ENCODE measurements at places on chromosomes 11 and 22.
A peak's percentile ranks its signal among the peaks of the same experiment; 100 is the strongest.

DNA sequence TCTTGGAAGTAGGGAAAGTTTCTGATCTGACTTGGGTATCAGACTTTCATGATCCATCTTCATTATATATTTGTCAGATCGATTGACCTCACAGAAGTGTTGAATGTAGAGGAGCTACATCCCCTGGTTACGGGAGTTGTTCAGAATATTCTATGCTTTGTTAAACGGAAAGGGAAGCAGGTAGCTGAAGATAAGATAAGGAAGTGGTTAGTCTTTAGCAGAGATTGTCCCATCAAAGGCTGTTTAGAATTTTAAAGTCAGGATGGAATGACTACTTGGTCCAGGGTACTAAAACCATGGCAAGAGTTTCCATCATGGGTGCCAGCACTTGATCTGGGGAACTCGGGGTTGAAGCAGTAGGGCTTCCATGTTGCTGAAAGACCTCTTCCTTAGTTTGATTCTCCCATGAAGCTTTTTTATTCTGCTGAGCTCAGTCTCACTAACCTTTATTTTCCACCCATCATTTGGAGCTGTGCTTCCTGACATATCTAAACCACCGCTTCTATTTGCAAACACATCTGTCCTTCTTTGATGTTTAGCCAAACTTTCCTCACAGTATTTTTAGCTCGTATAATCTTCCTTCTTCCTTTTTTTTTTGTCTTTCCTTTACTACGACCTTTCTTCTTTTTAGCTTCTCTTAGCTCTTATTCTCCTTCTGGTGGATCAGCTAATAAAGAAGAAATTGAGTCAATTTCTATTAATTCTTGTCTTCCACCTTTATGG is 4.0 kb upstream of the C22orf31 start:
- no peak for DNase-seq

DNA sequence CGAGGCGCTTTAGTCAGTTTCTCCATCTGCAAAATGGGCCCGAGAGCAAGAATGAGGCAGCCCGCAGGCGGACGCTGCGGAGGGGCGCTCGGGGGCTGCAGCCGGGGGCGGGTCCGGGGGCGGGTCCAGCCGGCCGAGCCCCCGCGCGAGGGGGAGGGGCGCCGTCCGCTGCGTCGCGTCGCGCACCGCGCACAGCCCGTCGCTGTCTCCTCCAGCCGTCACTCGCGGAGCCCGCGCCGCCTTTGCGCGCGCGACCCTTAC is 282 bp downstream of the PC start:
- no peak for DNase-seq

DNA sequence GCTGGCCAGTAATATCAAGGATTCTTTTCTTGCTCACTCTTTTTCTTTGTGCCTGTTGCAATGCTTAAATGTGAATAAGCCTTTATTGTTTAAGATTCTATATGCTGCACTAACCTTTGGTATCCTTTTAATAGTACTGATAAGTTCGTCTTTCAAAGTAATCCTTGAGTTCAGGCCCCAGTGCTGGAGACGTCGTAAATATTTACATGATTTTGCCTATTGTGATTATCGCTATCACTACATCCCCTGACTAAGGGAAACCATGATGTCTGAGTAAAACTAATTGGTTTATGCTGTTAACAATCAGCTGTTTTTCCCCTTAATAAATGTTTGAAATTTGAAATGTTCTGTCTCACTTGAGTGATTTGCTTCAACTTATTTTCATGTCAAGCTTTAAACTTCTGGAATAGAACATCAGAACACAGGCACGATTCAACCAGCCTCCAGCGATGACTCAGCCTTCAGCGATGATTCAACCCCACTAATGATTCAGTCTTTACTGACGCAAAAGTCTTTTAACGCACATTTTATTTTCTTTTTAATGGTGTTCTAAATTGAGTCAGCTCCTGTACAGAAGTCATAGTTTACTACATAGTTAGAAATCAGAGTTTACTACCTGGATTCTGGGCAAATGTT is 3.9 kb downstream of the HTATIP2 start:
- peak; percentile 82 for DNase-seq

- DNase-seq = peak; percentile 83
Observed at GRCh38 chr11:86116386-86116726, 47.5 kb upstream of the PICALM start.

DNA sequence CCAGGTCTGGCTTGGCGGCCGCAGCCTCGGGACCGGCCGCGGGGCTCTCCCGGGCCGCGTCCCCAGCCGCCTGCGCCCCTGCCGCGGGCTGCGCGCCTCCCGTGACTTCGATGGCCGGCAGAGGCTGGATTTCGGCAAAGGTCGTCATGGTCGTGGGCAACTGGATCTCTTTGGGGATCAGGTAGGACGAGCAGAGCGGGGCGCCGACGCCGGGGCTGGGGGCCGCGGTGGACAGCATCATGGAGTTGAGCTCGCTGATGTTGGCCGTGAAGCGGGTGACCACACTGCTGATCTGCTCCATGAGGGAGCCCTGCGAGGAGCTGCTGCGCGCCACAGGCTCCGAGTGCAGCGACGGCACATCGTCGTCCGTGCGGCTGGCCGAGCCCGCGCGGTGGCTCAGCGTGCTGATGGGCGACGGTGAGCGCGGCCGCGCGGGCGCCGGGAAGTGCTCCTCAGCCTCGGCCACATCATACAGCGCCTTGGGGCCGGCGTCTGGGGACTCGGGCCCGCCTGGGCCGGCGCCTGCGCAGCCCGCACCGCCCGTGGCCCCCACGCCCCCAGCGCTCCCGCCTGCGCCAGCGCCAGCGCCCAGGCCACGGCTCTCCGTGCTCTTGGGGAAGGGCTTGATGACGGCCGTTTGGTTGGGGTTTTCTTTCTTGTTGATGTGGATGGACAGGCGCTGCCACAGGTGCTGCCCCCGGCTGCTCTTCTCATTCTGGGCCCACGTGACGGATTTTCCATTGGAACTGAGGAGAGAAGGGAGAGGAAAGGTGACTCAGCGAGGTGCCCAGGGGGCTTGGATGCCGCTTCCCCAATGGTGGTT is 171.4 kb upstream of the CTSC start:
- DNase-seq = peak; percentile 44

- no peak for DNase-seq
Observed at GRCh38 chr11:92383430-92383829, 158.8 kb downstream of the FAT3 start.

DNA sequence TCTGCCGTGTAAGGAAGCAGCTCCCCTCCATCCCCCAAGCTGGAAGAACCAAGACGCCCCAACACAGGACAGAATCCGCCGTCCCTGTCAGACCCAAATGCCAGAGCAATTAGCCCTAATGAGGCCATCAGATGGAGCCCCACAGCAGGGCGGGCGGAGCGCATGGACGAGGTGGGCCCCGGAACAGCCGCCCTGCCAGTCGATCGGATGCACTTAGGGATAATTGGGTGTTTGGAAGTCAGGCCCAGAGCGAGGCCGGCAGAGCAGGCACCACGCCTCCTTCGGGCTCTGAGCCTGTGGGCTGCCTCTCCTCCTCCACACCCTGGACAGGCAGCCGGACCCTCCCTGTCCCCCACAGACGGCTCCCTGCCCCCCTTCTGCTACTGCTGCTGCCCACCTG is 5.5 kb upstream of the TH start:
- DNase-seq = no peak

- no peak for DNase-seq
Observed at GRCh38 chr11:86459002-86459385, 84.3 kb downstream of the CCDC81 start.

DNA sequence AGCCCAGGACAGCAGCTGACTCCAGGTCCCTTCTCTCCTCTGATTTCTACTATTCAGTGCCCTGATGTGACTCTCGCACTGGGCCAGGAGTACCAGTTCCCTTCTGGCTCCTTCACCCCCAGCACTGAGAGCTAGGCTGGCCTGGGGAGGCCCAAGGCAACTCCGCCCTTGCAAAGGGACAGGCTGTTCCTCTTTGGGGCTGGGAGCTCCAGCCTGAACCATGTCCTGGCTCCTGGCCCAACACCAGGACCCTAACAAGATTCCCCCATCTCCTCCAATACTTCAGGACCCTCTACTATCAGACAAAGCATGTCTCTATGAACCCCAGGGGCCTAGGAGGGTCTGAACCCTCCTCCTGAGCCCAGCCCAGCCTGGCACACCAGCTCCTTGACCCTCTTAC is 12.5 kb downstream of the CREB3L1 start:
- DNase-seq = no peak

DNA sequence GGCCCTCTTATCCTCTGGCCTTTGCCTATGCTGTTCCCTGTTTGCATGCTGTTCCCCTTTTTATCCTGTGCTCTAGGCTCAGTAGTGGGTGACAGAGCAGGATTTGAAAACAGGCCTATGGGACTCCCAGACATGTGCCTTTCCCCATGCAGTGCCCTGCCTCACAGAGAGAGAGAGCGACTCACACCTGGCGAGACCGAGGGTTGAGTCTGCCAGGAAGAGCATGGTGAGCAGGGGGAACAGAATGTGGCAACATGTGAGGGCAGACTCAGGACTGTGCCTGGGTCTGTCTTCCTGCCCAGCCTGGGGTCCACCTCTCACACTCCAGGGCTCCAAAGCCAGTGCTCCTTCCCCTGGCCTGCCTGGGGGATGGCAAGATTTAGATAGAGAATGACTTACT is 75.0 kb downstream of the NFAM1 start:
- DNase-seq = no peak

GRCh38 chr11:74776546-74776945 is 27.9 kb downstream of the RNF169 start:
- DNase-seq = no peak

DNA sequence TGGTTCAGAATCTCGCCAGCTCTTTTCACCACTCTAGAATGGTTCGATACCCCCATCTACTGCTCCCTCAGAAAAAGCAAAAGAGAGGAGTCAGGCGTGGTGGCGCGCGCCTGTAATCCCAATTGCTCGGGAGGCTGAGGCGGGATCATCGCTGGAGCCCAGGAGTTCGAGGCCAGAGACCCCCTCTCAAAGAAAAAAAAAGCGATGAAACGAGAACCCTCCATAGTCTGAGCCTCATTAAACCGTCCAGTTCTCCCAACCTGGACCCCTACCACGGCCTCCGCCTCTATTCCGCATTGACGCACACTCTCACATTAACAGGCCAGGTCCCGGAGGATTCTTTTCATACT is 439 bp downstream of the SPA17 start:
- DNase-seq = no peak

GRCh38 chr11:57217053-57217452 is 20.0 kb downstream of the APLNR start:
- DNase-seq = no peak

DNA sequence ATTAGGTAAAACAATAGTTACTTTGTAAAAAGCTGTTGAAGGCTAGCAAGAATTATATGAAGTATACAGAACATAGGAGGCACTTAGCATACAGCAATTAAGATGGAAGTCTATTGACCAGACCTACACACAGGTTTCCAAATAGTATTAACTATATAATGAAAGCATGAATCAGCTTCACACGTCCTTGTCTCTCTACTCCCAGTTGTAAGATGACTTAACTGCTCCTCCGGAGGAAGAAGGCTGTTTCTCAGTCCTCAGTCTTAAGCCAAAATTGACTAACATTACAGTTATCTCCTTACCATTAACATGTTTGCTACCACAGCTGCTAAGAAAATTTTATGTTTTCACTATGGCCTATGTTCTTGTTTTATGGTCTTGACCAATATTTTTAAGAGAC is 24.7 kb downstream of the SIK3 start:
- peak; percentile 65 for DNase-seq

GRCh38 chr22:49599039-49599438 is 228.6 kb downstream of the BRD1 start:
- no peak for DNase-seq

DNA sequence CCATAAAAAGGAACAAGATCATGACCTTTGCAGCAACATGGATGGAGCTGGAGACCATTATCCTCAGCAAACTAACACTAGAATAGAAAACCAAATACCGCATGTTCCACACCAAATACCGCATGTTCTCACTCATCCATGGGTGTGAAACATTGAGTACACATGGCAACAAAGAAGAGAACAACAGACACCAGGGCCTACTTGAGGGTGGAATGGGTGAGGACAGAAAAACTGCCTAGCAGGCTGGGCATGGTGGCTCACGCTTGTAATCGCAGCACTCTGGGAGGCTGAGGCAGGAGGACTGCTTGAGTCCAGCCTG is 12.3 kb downstream of the EHD1 start:
- DNase-seq = no peak

GRCh38 chr11:71977743-71978418 is 20.8 kb upstream of the IL18BP start:
- peak; percentile 60 for DNase-seq

DNA sequence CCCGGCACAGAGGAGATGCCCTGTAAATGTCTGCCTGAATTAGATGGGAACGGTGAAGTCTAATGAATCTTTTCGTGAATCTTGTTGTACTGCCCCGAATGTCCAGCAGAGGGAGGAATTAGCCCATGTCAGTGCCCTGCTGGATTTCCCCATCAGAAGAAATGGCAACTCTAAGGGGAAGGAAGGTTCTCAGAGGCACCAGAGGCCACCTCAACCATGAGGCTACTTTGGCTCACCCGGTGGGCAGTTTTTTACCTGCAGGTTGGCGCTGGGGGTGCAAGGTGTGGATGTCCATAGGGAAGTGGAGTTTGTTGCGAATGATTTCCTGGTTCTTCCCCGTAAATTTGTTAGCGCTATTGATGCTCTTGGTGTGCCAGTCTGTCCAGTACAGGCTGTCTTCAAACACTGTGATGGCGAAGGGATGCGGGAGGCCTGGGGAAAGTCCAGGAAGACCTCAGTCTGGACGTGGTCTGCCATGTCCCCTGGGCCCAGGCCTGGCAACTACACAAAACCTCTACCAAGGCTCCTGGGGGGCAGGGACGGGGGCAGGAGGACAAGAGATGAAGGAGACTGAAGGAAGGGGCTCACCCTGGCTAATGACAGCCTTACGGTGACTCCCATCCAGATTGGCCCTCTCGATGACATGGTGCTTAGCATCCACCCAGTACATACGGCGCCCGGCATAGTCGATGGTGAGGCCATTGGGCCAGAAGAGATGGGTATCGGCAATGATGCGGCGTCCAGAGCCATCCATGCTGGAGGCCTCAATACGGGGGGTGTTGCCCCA is 28.5 kb downstream of the LRP4 start:
- DNase-seq = peak; percentile 77

- DNase-seq = no peak
Observed at GRCh38 chr11:117885777-117886176, 9.3 kb upstream of the FXYD6 start.

- peak; percentile 13 for DNase-seq
Observed at GRCh38 chr11:32154275-32154674, 63.4 kb downstream of the RCN1 start.

GRCh38 chr11:84853841-84854497 is 773.2 kb downstream of the DLG2 start:
- DNase-seq = no peak

DNA sequence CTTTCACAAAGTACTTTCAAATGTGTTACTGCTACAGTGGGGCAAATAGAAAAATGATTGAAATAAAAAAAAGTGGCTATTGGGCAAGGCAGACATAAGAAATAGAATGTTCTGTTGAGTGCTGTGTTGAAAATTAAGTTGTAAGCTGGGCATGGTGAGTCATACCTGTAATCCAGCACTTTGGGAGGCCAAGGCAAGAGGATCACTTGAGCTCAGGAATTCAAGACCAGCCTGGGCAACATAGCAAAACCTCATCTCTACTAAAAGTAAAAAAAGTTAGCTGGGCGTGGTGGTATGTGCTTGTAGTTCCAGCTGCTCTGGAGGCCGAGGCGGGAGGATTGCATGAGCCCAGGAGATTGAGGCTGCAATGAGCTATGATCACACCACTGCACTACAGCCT is 26.9 kb upstream of the LDHA start:
- DNase-seq = no peak

- DNase-seq = peak; percentile 75
Observed at GRCh38 chr11:96341211-96342013, 1.6 kb downstream of the MAML2 start.
